Effector CD4-positive, alpha-beta T cell (primary cell): ENCODE measurements at places on chromosomes 7 and 10.
A peak's percentile ranks its signal among the peaks of the same experiment; 100 is the strongest.

DNA sequence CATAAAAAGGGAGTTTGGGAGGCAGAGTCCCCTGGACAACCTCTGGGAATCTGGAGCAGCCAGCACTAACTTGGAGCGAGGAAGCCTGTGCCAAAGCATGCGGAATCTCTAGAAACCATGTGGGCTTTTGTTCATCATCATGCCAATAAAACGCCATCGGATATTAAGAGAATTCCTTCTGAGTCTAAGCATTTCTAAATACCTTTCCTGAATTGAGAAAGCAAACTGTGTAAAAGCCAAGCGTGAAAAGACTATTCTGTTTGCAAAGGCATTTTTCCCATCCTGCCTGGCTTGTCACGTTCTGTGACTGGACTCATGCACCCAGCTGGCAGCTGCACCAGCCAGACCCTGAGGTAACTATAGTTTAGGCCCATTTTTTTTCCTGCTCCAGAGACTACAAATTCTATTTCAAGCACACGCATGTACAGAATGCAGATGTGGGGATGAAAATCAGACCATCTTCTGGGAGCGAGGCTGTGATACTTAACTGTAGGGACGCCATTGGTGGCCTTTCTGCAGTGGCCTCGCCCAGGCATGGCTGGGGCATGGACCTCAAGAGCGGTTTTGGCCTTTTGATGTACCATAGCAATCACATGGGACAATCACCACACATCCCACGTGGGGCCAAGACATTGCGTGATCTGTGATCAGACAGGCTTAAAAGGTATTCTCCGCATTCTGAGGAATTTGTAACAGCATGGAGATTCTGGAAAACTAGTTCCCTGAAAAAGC, 218.9 kb downstream of the KIAA1217 start:
- no peak for DNase-seq

DNA sequence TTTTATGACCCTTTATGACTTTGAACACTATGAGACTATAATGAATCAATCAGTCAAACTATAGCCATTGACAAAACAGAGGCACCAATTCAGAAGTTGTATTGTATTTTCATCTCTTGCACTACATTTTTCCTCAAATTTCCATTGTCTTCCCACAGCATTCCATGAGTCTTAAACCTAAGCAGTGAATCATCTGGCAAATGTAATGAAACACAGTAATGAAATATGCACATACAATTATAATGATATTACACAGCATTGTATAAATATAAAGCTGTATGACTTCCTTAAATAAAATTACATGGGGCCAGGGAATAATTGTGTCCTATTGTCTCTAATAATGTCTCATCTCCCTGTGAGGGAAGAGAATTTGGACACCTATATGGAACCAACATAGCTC, 45.0 kb downstream of the VWDE start:
- no peak for DNase-seq

GRCh38 chr7:136956671-136957070, 88.2 kb downstream of the CHRM2 start:
- no peak for DNase-seq

GRCh38 chr10:97149079-97149531, 36.7 kb downstream of the SLIT1 start:
- DNase-seq, result no peak

GRCh38 chr7:36742911-36743775, 18.8 kb upstream of the AOAH start:
- no peak for DNase-seq

DNA sequence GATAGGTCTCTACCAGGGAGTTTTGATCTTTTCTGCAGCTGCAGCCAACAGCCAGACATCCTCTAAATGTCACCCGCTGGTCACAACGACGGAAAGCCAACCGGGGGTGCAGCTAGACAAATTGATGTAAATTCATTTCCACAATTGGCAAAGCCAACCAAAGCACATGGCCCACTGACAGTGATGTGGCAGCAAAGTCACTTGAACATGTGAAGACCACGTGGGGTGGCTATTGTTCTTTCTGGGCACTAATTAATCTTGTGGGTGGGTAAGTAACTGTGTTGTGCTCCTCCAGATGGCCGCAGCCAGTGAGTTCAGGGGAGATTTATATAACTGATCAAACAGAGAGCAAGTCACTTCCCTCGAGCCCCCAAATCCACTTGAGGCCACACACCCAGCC, 354.1 kb downstream of the ANKRD30A start:
- no peak for DNase-seq

DNA sequence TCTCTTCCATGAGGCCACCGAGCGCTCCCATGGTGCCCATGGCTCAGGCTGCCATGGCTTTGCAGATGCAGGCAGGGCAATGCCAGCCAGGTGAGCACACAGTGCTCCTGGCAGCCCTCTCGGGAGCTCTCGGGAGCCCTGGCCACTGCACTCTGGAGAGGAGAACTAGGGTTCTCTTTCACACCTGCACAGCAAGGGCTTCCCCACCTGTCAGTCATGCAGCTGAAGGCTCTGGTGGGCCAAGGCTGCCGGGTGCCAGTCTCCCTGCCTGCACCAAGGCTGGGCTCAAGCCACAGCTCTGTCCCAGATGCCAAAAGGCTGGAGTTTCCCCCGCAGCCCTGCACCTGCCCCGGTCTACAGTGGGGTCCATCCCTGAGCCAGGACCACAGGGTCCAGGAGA, 32.6 kb downstream of the NUDT1 start:
- DNase-seq, result no peak

- DNase-seq, result peak; percentile 12
Observed at GRCh38 chr10:28594406-28594805, 61.5 kb downstream of the WAC start.

GRCh38 chr10:63642808-63643207, 121.6 kb downstream of the REEP3 start:
- no peak for DNase-seq

DNA sequence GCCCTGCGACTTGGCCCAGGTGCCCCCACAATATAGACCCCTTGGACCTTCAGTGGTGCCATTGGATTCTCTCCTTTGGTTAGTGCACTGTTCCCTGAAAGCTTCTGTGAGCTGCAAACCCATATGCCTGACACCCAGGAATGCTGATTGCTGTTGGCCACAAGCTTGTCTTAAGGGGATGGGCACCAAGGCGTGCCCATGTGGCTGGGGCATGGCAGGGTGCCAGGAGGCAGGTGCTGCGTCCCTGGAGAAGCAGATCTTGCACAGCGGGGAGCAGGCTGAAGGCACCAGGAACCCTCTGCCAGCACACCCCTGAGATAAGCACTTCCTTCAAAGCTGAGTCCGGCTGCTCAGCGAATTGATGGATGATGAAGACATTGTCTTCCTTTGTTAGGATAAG, 411.8 kb downstream of the SDK1 start:
- DNase-seq, result no peak

- peak; percentile 40 for DNase-seq
Observed at GRCh38 chr7:5827755-5828154, 46.3 kb upstream of the RNF216 start.

DNA sequence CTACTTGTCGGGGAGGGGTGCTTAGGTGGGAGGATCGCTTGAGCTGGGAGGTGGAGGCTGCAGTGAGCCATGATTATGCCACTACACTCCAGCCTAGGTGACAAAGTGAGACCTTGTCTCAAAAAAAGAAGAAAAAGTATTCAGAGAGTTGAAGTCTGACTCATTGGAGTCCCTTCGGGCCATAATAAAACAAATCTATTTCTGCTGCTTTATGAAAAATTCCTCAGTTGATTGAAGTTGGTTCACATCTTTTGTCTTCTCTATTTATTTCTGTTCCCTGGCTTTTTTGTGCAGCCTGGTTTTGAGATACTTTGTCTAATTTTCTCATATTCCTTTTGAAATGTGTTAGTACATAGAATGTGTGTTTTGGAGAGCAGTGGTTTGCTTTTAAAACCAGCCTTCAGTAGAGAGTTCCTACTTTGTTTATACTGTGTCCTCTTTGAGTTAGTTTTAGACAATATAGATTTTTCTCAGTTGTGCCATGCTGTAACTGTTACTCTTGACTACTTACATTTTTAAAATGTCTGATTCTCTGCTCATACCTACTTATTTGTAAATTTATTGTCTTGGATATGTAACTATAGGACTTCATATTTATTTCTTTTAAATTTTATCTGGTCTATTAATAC, 36.7 kb downstream of the LUC7L2 start:
- DNase-seq, result no peak

DNA sequence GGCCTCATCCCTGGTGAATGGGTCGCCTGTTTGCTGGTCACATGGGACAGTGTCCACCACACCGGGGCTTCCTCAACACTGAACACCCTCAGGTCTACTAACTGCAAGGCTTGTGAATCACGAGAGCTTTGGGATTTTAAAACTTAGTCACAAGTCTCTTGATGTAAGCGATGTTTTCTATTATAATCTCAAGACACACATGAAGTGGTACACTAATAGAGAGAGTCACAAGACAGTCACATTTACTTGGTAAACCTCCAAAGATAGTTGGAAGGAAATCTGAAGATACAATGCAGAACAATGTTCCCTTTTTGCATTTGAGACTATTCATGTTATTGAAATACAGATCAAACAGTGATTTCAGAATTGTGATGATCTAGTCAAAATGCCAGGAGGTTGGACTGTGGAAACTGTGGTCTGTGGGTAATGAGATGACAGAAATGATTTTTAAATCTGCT, 233.1 kb upstream of the KLF6 start:
- no peak for DNase-seq

GRCh38 chr10:95716466-95716865, 22.7 kb upstream of the TCTN3 start:
- no peak for DNase-seq

- peak; percentile 42 for DNase-seq
Observed at GRCh38 chr7:140062118-140062527, 628 bp downstream of the PARP12 start.

DNA sequence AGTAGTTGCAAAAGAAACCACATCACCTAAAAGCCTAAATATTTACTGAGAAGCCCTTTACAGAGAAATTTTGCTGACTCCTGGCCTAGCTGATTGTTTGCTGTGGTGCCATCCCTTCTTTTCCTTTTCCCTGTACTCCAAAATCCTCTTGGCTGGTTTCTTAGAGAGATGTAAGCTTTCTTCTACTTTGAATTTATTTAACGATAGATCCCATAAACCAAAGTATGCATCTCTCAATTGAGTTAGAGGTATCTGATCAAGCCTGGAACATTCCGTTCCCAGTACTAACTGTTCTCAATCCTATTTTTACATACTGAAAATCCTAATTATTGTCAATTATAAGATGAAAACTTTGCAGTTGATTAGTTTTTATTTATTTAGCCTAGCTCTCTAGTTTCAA, 6.3 kb downstream of the TMEM60 start:
- DNase-seq, result no peak

DNA sequence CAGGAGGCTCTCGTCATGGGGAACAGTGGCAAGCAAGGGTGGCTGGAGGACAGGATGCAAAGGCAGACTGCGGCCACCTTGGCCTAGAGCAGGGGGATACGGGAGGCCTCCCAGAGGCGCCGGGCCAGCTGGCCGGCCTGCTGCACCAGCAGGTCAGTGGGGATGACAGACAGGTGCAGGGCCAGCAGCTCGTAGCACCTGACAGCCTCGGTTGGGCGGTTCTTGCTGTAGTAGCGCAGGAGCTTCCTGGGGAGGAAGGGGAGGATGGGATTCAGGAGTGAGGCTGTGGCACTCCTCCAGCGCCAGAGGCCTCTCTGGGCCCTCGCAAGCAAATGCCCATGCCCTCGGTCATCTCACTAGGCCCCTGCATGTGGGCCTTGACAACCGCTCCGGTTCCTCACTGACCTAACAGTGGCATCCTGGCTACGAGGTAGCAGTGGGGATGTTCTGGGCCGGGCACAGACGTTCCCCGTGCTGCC, 2.5 kb upstream of the PYROXD2 start:
- DNase-seq, result no peak

DNA sequence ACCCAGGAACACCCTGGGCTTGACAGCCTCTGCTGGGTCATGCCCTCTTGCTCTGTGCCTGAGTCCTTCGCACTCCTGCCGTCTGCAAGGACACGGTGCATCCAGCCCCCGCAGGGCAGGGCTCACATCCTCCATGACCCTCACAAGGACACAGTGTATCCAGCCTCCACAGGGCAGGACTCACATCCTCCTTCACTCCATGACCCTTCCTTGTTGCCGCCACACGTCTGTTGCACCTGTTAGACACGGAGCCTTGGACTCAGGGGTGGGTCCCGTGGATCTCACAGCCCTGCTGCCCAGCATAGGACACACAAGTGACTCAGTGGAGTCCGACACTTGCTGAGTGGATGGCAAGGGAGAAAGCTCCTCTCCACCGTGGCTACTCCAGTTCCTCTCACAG, 500.8 kb downstream of the DNAJB6 start:
- DNase-seq, result no peak

DNA sequence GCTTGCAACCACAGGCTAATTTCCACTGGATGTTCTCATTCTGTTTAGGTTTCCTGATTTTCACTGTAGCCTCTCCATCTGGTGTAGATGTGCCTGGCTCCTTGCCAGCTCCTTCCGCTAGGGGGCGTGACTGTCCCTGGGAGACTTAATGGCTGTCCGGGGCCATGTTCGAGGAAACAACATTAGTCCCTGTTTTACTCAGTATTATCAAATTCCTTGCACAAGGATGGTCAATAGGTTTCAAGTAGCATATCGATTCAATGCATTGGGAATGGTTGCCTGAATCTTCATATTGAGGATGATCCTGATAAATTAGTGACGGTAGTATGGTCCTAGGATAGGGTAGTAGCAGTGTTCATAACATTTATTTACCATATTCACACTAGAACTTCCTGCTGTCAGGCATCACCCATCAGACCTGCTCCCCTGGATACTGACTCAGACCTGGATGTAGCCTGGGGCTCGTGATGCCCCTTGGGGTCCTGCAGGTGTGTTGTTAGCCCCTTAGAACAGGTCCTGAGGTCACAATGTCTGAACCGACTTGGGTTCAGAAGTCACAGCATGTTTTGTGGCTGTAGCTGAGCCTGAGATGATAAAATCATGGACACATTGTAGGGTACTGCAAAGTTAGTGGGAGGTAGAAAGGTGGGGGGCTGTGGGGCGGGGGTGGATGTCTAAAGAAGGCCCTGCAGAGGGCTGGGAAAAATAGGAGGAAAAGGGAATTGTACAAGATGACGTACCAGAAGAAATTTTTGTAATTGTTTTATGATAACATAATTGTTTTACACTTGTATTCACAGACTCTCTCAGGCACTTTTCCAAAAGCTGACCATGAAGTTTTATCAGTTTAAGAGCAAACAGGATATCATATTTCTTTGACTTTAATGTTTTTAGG, 8.9 kb upstream of the EXOC6 start:
- peak; percentile 19 for DNase-seq

DNA sequence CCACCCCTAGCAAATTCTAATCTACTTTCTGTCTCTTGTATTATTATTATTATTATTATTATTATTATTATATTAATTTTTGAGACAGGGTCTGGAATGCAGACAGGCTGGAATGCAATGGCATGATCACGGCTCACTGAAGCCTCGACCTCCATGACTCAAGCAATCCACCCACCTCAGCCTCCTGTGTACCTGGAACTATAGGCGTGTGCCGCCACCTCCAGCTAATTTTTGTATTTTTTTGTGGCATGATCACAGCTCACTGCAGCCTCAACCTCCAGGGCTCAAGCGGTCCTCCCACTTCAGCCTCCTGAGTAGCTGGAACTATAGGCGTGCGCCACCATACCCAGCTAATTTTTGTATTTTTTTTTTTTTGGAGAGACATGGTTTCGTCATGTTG, 2.6 kb upstream of the TMEM139 start:
- no peak for DNase-seq

- DNase-seq, result no peak
Observed at GRCh38 chr10:43808136-43808535, 159.5 kb upstream of the ZNF32 start.
